Posterior vena cava (tissue), 2 donors: ENCODE measurements at places on chromosomes 11 and 22.

GRCh38 chr11:128457874-128458273 is 129.5 kb downstream of the ETS1 start:
- no peak for DNase-seq

GRCh38 chr11:8593455-8593854 is 573 bp downstream of the STK33 start:
- DNase-seq = no peak

DNA sequence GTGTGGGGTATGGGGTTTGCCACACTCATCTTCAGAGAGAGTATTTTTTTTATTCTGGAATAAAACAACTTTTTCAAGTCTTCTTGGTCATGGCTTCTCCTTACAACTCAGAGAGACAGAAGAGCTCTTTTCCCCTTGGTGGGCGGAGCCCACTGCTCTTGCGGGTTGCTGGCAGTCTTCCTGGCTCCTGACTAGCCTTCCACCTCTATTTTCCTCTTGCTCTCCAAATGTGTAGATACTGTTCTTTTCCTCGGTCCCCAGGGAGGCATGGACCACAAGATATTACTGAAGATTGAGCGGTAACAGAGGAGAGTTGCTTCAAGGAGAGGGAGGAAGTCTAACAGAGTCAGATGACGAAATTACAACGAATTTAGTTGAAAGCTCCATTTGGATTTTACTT is 210.6 kb downstream of the NTM start:
- DNase-seq = no peak

DNA sequence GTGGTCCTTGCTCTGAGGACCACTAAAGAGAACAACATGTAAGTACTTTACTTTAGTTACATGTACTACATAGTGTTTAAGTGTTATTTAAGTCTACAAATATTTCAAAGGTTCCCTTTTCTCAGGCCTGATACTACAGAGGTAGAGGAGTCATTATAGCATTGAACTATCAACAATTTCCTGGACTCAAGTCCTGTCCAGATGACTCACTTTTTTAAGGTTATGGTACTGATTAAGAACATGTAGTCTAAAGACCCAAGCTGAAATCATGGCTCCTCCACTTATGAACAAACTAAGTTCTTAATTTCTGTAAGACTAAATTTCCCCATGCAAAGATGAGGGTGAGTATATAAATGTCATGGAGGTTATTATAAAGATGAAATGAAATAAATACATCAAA is 74.7 kb downstream of the NARS2 start:
- DNase-seq = no peak

- DNase-seq = peak; percentile 92
Measured at GRCh38 chr11:75576499-75576918, 14.5 kb downstream of the SERPINH1 start.
